ENCODE measurements at places on chromosomes 6 and 20.
A peak's percentile ranks its signal among the peaks of the same experiment; 100 is the strongest.

DNA sequence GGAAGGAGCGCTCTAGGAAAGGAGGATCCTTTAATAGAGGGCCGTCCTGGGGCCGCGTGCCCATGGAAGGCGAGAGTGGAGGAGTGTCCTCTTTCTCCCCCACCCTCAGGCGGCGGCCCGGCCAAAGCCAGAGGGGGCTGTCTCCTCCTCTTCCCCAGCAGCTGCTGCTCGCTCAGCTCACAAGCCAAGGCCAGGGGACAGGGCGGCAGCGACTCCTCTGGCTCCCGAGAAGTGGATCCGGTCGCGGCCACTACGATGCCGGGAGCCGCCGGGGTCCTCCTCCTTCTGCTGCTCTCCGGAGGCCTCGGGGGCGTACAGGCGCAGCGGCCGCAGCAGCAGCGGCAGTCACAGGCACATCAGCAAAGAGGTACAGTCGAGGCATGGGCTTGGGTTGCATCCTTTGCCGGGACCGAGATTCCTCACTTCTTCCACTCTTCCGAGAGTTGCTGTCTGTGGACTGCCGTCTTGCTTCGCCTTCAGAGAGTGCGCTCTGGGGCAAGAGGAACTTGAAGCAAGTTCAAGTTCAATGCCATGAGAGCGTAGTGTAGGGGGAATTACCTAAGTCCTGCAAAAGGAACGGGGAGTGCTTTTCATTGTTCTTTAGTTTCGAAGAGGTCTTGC is at the start of gene LAMA2:
TSS of gene LAMA2 (plus strand) at position 148 of the 621 bp plus-strand sequence. CDS start at position 256, 108 bp downstream.
- no peak for DNase-seq

DNA sequence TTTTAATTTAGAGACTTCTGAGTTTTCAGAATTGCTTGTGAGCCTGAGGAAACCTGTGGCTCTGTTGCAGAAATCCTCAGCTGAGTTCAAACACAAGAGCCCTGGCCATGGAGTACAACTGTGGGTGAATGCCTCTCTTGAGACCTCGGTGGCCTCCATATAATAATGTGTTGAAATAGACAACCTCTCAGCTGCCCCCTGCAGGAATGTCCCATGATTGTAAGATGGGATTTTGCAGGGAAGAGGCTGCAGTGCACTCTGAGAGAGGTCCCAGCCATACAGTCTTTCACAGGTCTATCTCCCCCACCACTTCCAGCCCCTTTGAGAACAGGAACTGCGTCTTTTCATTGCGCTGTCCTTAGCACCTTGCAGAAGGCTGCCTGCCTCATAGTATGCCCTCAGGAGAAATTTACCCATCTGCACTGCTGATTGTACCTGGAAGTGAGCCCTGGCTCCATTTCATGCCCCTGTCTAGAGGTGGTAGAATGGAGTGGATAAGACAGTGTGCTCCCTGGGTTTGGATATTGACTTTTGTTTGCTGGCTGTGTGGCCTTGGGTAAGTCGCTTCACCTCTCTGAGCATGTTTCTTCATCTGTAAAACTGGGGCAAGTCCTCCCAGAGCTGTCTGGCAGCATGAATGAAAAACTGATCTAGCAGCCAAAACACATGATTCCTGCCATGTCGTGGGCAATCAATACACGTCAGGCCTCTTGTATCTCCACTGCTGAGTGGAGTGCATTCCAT is 16.8 kb upstream of the CDH22 start:
- no peak for DNase-seq

GRCh38 chr6:33692078-33692759 is 19.3 kb downstream of the UQCC2 start:
- no peak for DNase-seq

DNA sequence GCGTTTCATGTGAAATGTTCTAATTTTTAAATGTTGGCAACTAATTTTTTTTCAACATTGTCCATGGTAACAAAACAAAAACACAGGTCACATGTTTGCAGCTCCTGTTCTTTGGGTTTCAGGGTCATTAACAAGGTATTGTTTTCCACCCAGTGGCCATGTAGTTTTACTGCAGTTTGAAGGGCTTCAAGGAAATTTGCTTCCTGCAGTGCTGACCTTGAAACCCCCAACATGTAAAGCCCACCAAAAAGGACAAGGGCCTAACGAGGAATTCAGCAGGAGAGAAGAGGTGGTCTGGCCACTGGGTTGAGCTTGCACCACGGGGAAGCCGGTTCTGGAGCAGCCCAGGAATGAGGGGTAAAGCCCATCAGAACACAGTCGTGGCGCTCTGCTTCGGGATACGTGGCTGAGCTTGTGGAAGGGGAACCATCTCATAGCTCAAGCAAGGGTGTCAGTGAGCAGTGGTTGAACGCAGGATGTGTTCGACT is 13.9 kb upstream of the KLHL31 start:
- DNase-seq = no peak

- no peak for DNase-seq
Observed at GRCh38 chr6:10793695-10794094, 44.6 kb downstream of the MAK start.

- no peak for DNase-seq
Observed at GRCh38 chr6:108699290-108700041, 138.7 kb downstream of the FOXO3 start.

DNA sequence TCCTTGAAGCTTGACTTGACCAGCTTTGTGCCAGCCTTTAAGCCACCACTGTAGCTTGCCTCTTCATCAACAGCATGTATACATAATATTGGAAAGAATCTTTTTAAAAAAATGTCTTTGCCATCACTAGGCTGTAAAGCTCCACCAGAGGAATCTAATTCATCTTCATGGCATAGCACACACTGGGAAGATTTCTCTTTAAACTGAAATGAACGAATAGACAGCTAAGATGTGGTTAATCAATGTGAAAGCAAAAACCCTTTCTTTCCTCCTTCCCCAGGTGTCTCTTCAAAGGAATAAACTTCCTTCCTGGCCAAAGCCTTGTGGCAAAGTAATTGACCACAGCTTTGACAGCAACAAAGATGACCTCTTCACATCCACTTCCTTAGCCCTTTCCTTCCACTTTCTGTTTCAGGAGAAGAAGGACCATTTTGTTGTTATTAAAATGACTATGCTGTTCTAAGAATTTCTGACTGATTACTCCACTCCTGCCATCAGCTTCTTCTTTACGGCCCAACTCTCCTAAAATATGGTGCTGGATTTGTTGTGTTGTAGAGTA is 428.7 kb upstream of the SOX4 start:
- peak; percentile 9 for DNase-seq

GRCh38 chr6:37535759-37536490 is 36.2 kb upstream of the CCDC167 start:
- DNase-seq = no peak

DNA sequence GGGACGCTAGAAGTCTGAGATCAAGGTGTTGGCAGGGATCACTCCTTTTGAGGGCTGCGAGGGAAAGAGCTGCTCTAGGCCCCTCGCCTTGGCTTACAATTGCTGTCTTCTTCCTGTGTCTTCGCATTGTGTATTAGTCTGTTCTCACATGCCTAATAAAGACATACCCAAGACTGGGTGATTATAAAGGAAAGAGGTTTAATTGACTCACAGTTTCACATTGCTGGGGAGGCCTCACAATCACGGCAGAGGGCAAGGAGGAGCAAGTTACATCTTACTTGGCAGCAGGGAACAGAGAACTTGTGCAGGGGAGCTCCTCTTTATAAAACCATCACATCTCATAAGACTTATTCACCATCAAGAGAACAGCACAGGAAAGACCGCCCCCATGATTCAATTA is 102.5 kb upstream of the ASF1A start:
- DNase-seq = no peak

- DNase-seq = peak; percentile 38
Observed at GRCh38 chr6:33768644-33769120, 20.2 kb downstream of the LEMD2 start.

GRCh38 chr6:17081273-17081672 is 20.6 kb upstream of the STMND1 start:
- no peak for DNase-seq

DNA sequence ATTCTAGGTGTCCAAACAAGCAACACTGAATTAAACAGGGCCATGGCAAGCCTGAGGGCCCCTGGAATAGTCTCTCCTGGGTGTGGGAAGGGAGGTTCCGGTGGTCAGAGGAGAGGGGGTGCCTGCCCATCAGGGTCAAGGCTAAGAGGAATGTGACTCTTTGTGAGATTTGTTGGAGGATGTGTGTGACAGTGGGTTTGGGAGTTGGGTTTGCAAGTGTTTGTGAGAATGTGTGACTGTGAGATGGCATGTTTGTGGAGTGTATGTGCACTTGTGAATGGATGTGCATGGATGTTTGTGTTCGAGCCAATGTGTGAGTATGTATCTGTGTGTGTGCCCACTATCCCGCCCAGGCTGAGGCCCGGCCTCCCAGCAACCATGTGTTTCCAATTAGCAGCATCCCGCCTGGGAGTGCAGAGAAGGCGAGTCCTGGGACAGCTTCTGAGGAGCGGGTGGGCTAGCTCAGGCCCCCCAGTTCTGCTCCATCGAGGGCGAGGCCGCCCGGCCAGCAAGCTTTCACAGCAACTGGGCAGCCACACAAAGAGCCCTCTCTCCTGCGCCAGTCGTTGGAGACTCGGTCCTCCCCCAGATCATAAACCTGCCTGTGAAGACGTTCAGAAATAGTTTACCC is 12.6 kb downstream of the FOXC1 start:
- no peak for DNase-seq

GRCh38 chr20:61580958-61581824 is 329.1 kb downstream of the CDH4 start:
- no peak for DNase-seq

DNA sequence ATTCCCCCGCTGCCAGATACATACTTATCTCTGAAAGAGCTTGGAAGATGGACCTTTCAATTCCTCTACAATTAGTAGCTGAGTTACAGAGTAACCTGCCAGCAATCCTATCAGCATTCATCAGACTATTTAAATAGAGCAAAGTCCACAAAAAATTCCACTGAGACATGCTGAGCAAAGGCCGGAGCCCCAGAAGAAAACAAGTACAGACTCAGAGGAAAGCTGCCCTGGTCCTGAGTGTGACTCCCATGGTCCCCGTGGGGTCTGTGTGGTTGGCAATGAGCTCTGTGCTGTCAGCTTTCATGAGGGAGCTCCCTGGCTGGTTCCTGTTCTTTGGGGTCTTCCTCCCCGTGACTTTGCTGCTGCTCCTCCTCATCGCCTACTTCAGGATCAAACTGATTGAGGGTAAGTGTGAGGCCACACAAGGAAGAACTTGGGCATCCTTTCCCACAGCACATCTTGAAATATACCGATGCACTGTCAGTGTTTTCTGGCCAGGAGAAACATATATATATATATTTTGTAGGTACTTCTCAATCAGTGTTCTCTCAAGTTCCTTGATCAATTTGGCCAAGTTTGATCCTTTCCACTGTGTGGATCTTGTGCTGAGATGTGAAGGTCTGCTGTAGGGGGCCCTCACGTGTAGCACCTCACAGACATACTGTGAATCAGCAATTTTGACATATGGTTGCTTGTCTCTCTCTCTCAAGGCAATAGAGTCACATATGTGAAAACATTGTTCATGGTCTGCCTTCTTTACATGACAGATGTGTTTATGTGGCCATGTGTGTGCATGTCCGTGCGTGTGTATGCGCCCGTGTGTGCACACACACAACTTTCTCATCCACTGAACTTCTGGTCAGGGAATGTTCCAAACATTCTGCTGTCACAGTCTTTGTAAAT is at the start of gene SMLR1:
TSS of gene SMLR1 (plus strand) at position 160 of the 903 bp plus-strand sequence. CDS start at position 168, 8 bp downstream.
- no peak for DNase-seq

DNA sequence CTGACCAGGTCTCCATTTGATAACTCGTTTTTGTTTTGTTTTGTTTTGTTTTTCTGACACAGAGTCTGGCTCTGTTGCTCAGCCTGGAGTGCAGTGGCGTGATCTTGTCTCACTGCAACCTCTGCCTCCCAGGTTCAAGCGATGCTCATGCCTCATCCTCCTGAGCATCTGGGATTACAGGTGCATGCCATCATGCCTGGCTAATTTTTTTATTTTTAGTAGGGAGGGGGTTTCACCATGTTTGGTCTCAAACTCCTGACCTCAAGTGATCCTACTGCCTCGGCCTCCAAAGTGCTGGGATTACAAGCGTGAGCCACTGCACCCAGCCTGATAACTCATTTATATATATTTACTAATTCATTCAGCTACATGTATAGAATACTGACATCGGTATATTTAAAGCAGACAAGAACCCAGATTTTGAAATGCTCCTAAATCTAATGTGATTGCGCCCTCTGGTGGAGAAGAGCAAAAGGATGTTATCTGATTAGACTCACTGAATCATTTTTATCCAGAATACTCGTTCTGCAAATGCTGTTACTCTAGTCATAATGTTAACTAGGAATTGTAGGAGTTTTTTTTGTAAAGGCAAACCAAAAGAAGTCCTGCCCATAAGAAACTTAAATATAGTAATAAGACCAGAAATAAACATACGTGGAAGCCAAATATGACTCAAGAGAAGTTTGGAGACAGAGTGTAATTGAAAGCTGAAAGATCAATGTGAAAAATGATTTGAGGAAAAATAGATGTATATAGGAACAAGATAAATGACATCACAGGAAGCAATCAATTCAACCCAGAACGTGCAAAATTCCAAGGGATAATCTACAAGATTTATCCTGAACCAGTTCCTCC is 5.3 kb upstream of the COL12A1 start:
- DNase-seq = peak; percentile 30

DNA sequence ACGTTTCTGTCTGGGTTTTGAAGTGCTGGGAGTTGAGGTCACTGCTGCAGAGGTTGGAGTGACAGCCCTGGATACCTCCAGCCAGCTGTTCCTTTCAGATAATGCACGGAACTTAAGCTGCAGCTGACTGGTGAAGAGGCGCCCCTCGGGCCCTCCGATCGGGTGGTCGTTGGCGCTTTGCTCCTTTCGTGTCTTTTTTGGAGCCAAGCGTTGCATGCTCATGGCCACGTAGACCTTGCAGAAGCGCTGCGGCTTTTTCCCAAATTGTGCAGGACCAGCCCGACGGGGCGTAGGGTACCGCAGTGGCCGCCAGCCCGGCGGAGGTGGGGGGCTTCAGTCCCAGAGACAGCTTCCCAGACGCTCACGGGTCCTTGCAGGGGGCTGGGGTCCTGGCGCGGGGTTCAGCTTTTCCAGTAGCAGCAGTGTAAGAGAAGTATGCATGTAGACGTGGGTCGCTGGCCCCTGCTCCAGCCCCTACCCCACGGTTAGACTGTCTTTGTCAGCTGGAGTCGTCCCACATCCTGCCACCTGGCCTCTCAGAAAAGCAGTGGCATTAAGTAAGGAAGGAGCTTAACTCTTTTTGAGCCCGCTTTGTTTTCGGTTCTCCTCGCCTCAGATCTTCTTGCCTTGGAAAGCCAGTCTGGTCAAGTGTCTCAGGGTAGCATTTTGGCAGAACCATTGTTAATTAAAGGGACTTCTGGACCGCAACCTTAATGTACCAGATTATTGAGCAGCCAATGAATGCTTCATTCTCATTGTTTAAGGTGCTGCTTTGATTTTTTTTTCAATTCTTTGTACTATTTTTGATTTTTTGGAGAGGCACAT is 838 bp downstream of the TNFAIP3 start:
- DNase-seq = peak; percentile 38

GRCh38 chr6:16956361-16956760 is 145.5 kb upstream of the STMND1 start:
- DNase-seq = no peak

DNA sequence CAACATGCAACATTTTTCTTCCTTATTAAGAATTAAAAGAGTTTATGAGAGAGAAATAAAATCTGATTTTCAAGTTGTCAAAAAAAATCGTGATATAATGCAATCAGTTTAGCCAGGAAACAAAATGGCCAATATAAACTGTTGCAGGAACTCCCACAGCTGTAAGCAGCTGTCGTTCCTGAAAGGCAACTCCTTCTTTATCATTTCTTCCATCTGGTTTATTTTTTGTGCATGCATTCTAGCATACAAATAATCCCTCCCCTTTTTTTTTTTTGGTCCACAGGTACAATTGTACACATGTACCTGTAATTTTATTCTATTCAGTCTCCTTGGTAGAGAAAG is 19.7 kb downstream of the TRAF3IP2 start:
- DNase-seq = no peak

Data from bone marrow (tissue), 2 donors.